ENCODE measurements at places on chromosomes 6 and 20.

- DNase-seq = no peak
Observed at GRCh38 chr20:63734946-63735858, 1.3 kb upstream of the LIME1 start.

DNA sequence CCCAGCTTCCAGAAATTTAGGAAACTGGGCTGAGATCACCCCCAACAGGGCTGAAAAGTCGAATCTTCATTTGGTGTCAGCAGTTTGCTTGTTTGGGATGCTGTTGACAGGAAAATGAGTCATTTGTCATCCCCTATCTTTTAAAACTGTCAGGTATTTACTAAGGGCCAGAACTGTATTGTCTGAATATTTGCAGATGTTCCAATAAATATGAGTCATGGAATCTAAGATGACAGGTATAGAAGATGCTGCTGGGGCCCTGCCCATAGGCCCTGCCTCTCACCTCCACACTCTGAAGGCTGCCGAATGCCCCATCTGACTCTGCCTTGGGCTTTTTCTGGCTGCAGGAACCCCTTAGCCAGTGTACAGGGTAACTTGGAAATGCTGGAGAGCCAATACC, 3.9 kb downstream of the ETV7 start:
- DNase-seq = no peak

DNA sequence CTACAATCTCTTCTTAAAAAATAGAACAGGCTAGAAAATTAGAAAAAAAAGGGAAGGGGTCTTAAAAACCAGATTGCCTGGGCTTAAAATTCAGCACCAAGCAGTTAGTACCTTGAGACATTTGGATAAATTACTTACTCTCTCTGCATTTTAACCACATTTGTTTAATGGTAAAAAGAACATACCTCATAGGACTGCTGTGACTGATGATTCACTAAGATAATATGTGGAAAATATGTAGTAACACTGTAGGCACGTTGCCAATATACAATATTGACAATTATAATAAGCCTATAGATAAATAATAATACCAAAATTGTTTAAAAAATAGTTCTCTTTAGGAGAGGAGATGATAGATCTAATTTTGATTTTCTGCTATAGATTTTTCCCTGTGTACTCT, 750.4 kb downstream of the TENT5A start:
- DNase-seq = no peak

GRCh38 chr20:63133481-63134091, 82.3 kb downstream of the YTHDF1 start:
- no peak for DNase-seq

- DNase-seq = no peak
Observed at GRCh38 chr6:25590986-25591385, 61.0 kb upstream of the SCGN start.

- no peak for DNase-seq
Observed at GRCh38 chr6:111254004-111254778, 166.9 kb downstream of the SLC16A10 start.

GRCh38 chr20:58716476-58717277, 24.1 kb downstream of the NPEPL1 start:
- no peak for DNase-seq
